Keratinocyte (primary cell): ENCODE measurements at places on chromosomes 13 and 19.

DNA sequence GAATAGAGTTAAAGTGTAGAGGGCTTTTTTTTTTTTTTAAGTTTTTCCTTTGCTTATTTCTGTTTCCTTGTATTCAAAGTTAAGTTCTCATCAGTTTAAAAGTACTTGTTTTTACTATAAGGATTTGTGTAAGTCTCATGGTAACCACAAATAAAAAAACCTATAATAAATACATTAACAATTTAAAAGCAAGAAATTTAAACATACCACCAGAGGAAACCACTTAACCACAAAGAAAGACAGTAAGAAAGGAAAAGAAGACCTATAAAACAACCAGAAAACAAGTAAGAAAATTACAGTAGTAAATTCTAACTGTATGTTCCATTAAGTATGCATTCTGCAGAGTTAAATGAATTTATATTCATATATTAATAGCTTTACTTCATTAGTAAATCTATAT, 999.1 kb upstream of the ATXN8OS start:
- DNase-seq: no peak

DNA sequence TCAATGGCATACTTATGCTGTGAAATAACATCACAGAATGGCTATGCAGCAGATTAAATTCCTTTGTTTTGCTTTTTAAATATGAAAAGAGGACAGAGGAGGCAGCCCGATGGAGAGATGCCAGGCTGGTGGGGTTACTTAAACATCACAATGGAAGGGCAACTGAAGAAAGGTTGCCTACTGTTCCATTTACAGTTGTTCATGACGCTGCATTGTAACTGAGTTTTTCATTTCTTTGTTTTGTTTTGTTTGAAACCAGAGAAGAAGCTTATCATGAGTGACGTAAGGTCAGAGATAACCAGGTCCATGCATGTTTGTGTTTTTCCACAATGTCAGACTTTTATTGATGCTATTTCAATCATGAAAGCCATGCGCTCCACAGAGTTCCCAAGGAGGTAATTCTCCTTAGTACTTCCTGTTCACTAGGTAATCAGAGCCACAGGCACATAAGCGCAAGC, 273.8 kb downstream of the LHFPL6 start:
- DNase-seq: no peak

DNA sequence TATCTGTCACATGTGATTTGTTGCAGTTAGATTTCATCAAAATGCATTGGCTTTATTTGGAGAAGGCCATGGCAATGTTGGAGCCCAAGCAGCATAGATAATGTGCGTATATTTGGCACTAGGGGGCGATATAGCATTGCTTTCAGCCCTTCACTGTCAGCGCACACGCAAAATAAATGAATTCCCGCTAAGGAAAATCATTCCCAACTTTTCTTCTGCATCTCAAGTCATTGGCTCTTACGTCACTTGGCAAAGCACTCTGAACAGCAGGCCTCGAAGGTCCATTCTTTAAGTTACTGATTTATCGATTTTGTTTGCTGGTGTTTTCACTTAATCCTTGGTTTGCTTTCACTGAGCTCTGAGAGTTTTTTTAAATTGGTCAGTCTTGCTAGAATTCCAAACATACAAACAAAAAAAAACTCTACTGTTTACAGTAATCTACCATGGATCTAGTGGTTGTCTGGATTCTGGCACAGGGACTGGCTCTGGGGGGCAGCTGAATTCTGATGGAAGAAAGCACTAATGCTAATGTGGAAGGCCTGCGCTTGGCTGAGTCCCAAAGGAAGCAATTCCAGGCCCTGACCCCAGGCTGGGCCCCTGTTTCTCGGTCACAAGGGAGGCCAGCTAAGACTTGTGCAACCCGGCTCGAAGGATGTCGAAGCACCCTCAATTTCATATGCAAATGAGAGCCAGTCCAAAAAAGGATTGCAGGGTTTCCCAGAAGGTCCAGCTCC, 97.7 kb upstream of the IPO5 start:
- peak; percentile 19 for DNase-seq

- DNase-seq: no peak
These were observed 110.5 kb downstream of the ENOX1 start for GRCh38 chr13:43676320-43676719.

GRCh38 chr19:45153339-45154063, 7.3 kb downstream of the NKPD1 start:
- no peak for DNase-seq

GRCh38 chr19:40233811-40234389, 7.4 kb upstream of the CCNP start:
- no peak for DNase-seq

GRCh38 chr13:59527500-59527899, 636.2 kb downstream of the DIAPH3 start:
- no peak for DNase-seq

GRCh38 chr13:50153401-50153800, 138.2 kb downstream of the KCNRG start:
- DNase-seq: no peak

DNA sequence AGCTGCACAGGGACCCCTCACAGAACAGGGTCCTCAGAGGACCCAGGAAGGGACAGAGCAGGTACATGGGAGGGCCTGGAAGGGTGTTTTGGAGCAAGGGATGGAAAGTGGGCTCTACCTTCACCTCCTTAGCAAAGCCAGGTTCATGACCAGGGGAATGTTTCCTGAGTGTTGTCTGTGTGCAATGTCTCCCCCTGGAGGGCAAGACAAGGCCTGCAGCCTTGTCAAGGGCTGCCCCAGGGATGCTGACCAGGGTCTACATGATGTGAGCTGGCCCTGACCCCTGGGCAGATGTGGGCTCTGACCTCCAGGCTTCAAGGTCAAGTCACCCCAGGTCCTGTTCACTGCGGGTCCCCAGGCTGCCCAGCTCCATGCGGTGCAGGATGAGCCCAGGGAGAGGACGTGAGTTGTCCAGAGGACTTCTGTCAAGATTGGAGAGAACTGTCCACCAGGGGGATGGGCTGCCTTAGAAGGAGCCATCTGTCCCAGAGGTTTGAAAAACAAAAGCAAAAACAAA, 1.0 kb upstream of the CEACAM1 start:
- DNase-seq: peak; percentile 45

DNA sequence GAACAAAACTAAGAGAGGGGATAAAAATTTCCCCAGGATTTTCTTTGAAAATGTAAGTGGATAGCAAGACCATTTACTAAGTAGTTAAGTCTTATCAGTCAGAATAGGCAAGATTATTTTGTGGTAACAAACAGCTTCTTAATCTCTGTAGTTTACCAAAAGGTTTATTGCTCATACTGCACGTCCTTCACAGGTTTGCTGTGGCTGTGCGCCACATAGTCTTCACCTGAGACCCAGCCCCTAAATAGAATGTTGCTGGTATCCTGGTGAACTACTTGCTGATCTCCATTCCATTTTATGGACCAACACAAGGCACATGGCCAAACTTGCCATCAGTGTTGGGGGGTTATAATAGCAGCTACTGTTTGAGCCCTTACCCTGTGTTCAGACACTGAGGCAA, 44.6 kb downstream of the FNDC3A start:
- no peak for DNase-seq

DNA sequence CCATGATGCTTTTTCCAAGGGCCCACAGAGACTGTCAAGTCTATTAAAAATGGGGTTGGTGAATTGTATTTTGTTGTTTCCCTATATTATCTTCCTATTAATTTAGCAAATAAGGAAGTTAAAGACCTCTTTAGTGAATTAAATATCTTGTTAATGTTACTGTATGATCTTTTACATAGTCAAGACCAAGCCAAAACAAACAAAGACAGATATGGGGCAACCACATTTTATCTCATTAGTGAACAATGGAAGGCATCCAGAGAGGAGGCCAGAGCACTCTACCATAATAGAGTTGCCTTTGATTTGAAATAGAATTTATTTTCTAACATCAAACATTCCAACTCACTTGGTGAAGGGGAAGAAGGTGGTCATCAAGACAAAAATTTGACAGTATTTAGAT, 169.4 kb downstream of the B3GLCT start:
- DNase-seq: no peak
